ENCODE measurements at places on chromosomes 4 and X.

DNA sequence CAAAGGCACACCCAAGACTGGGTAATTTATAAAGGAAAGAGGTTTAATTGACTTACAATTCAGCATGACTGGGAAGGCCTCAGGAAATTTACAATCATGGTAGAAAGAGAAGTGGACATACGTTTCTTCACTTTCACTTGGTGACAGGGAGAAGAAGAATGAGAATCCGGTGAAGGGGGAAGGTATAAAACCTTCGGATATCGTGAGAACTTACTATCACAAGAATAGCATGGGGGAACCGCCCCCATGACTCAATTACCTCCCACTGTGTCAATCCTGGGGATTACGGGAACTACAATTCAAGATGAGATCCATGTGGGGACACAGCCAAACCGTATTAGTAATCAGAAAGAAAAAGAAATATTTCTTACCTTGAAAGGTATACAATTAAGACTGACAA lies 782.9 kb upstream of the HS3ST1 start:
- no peak for DNase-seq

DNA sequence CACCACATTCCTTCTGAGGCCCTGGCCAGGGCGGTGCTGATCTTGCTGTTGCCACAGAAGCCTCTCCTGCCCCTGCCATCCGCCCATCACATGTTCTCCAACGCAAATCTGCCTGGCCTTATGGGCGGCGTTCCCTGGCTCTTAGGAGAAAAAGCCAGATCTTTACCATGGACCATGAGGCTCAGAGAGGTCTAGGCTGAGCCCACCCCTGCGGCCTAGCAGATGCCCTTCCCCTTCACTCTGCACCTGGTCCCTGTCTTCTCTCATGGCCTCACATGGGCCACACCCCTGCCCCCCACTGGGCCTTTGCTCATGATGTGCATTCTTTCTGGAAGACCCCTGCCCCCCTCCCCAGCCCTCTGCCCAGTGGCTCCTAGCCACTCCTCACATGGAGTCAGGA lies 78.5 kb downstream of the CRMP1 start:
- no peak for DNase-seq

GRCh38 chrX:148049441-148049840 lies 68.3 kb downstream of the FMR1NB start:
- no peak for DNase-seq

DNA sequence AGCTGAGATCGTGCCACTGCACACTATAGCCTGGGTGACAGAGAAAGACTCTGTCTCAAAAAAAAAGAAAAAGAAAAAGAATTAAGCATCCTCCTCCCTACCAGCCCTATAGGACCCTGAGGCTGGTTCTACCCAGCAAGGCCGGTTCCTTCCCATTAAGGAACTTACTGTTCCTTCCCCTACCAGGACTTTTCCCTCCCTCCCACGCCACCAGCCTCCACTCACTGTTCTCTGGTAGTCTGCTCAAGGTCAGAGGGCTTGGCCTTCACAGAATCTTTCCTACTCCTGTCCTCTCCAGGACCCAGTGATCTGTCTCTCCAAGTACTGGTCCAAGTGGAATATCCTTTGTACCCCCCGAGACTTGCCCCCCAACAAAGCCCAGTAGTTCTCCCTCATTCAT lies 1.4 kb downstream of the GRIPAP1 start:
- DNase-seq, result no peak

DNA sequence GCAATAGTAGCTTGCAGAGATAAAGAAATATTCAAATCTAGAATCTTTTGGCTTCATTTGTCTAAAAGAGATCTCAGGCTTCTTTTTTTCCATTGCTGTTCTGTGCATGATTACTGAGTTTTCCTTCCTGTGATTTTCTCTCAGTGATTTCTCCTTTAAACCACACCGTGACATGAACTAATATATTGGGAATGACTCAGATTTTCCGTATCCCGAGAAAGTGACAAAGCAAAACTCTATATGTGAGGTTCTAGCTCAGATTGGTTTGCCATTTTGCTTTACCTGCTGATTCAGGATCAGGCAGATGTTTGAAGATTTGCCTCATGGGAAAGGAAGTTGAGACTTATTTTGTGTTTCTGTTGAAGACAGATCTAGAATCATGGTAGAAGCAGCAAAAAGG lies 59.4 kb downstream of the MTHFD2L start:
- no peak for DNase-seq

DNA sequence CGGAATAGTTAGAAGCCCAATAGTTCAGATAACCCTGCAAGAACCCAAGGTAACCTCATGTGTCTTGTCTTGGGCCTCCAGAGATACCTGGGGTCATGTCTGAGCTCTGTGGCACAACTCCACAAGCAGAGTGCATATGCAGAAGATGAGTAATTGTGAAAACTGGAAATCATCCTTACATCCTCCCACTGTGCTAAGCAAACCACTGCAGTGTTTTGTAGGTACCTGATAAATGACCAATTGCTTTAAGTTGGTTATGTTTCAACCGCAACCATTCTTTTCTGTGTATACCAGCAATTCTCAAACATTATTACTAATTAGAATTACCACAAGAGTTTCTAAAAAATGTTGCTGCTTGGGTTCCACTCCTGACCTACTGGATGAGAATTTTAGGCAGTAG lies 73.2 kb downstream of the CBLL2 start:
- no peak for DNase-seq

DNA sequence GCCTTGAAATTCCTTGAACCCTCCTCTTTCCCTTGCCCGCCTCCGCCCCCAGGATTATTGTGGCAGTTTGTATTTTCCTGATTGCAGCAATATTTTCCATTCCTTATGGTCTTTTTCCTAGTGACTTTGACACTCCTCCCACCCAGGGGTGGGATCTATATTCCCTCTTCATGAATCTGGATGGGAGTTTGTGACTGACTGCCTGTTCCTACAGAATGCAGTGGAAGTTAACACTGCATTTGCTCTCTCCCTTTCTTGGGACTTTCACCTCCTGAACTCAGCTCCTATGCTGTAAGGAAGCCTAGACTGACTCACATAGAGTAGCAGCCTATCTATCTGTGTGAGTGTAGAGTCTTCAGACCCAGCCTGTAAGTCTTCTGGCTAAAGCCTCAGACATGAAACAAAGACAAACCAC lies 2.2 kb downstream of the FUNDC2 start:
- DNase-seq, result no peak

GRCh38 chr4:88960576-88960975 lies 96.4 kb downstream of the FAM13A start:
- no peak for DNase-seq

GRCh38 chr4:155679343-155679742 lies 12.7 kb downstream of the GUCY1A1 start:
- no peak for DNase-seq

- no peak for DNase-seq
Observed at GRCh38 chr4:94036964-94037363, 170.7 kb upstream of the SMARCAD1 start.

DNA sequence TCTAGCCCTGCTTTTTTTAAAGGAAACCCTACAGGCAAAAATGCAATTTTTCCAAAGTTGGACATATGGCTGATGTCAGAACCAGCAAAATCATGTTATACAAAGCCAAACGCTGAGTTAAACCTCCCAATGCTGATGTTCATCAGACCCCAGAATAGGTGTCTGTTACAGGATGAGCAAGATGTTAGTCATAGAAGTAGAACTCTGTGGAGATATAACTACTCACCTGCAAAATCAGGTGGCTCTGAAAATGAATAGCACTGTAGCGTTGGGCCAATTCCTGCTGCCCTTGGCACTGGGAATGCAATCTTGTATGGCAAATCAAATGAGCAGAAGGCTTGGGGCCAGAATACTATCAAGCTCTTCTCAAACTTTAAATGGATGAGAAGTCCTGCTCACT lies 634.1 kb downstream of the RPA4 start:
- no peak for DNase-seq

DNA sequence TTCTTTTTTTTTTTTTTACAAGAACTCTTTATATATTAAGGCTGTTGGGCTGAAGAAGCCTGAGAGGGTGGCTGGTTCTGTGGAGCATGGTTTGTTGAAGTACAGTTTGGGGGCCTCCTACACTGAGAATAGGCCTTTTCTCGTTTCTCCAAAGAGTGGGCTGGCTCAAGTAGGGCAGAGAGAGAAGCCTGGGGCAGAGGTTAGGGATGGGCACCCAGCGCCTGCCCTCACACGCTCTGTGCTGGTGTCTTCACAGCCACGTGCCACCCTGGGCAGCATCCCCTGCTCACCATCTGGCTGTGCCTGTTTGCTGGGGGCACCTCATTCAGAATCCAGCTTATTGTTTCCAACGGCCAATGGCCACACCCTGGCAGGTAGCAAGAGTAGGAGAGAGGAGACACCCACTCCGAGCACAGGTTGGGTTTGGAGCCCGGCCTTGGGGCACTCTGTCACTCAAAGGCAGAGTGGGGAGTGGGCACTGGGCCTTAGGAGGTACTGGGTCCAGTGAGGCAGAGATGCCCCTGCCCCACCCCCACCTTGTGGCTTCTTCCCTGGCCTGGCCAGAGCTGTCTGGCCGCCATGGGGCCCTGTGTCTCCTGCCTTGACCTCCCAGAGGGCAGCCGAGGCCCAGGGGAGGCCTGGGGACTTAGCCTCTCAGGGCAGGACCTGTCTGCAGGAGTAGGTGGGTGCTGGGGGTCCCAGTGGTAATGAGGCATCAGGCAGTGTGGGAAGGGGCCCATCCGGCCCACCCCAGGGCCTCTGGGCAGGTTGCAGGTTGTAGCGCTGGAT lies 2.9 kb downstream of the MSANTD1 start:
- no peak for DNase-seq

- DNase-seq, result no peak
Observed at GRCh38 chrX:109959356-109959871, 43.5 kb upstream of the TMEM164 start.

- no peak for DNase-seq
Observed at GRCh38 chrX:72316408-72317110, 10.8 kb upstream of the CITED1 start.

GRCh38 chrX:149830192-149830873 lies 48.6 kb downstream of the MAGEA9 start:
- peak; percentile 4 for DNase-seq

GRCh38 chr4:10117359-10118047 lies 904 bp upstream of the WDR1 start:
- no peak for DNase-seq

DNA sequence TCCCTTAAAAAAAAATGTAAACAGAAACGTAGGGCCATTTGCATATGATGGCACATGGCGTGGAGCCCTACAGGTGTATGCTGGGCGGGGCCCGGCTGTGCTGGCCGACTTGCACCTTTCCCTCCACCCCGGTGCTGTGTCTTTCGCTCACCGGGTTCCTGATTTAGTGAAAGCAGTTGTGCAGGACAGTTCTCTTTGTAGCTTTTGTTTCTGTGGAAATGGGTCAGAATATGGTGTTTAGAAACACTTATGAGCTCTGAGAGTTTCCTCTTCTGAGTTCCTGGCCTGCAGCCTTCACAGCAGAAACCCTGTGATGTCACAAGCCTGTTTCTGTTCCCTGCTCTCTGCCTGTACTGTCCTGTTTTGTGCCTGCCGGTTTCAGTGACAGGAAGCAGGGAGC lies 22.5 kb upstream of the MSANTD1 start:
- no peak for DNase-seq

GRCh38 chrX:57137501-57137900 lies 304 bp upstream of the SPIN2A start:
- DNase-seq, result no peak

DNA sequence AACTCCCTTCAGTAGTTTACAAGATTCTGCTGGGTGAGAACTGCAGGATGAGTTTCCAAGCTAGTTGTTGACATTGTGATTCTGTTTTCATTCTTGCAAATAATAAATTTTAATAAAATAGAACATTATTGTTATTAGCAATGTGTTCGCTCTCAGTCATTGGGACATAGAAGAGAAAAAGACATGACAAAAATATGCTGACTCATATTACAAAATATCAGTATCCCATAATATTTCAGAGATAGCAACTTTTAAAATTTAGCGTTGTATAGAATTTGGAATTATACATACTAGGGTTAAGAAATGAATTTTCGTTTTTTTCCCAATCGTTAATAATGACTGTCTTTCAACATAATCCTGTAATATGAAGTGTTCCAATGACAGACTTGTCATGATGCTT lies 45.4 kb downstream of the KIT start:
- DNase-seq, result no peak

DNA sequence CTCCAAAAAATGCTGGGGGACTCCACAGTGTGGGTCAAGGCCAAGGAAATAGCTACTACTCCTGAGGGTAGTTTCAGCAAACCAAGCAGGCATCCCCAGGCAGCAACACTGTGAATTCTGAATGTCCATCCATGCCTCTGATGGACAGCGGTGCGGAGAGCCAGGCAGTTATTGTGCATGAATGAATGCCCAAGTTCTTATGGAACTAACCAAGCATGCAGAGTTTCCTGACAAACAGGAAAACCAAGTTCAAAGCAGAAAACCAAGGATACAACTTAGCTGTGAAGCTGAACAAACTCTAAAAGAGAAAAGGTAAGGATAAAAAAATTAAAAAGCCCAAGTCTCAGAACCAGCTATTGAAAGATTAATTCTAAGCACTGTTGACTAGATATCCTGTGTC lies 642.6 kb upstream of the HS3ST1 start:
- DNase-seq, result no peak

DNA sequence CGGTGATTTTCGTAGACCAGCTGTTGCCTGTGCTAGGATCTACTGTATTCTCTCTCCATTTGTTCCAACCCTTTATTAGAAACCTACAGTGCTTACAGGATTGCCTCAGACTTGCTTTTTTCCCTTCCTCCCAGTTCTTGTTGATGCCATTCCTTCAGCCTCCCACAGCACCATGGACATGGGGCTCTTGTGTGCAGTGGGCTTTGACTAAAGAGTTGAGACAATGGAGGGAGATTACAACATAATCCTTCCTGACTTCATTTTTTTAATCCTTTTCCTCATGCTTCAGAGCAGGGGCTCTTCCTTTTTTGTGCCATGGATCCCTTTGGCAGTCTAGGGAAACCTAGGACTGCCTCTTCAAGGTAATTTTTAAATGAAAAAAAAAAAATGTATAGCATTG lies 92.1 kb downstream of the BMPR1B start:
- DNase-seq, result no peak

DNA sequence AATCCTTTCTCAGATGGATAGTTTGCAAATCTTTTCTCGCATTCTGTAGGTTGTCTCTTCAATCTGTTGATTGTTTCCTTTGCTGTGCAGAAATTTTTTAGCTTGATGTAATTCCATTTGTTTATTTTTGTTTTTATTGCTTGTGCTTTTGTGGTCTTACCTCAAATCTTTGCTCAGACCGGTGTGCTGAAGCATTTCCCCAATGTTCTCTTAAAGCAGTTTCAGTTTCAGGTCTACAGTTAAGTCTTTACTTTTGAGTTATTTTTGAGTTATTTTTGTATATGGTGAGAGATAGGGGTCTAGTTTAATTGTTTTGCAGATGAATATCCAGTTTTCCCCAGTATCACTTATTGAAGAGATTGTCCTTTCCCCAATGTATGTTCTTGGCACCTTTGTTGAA lies 18.2 kb upstream of the SLC25A14 start:
- no peak for DNase-seq

GRCh38 chr4:105807496-105807895 lies 87.8 kb upstream of the NPNT start:
- DNase-seq, result no peak

DNA sequence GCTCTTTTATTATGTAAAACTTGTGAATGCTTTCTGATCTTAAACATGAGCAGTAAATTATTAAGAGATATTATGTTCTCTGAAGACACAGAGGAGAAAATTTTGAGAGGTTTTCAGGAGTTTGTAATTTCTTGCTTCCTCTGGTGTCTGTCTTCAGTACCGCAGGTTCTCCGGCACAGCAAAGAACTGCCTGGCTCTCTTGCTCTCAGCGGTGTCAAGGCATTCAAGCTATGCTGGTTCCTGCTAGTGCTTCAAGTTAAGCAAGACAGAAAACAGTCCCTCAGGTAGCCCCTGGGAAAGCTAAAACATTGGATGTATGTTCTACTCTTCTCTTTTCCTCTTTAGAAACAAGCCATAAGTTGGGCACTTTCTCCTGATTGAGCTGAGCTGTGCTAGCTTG lies 120.2 kb upstream of the CENPE start:
- no peak for DNase-seq
